ENCODE measurements at places on chromosomes 5 and 9.
A peak's percentile ranks its signal among the peaks of the same experiment; 100 is the strongest.

GRCh38 chr5:145531038-145531734, 304.0 kb downstream of the PRELID2 start:
- DNase-seq = peak; percentile 4

GRCh38 chr9:124242331-124243194, 15.2 kb upstream of the NEK6 start:
- no peak for DNase-seq

DNA sequence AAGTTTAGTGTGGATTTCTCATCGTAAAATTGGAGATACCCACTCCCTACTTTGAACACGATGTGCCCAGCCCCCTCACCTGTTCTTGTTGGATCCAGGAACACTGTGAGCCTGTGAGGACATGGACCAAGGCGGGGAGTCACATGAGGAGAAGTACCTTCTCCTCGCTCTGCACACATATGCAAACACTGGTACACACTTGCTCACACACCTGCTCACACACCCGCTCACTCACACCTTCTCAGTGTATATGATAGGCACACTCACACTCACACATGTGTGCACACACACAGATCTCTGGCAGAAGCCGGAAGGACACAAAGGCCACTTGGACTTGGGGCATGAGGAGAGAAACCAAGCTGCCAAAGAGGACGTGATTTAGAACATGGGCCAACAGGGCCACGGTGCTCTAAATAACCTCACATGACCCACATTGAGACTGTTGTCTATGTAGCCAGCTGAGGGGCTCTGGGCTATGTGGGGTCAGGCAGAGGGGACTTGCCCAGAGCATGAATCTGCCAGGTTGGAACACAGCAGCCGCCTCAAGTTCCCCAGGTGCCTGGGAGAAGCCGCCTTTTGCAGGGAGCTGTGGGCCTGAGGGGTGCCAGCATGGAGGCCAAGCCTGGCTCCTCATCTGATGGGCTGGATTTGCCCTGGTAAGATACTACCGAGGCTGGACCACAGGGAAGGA, 283.0 kb upstream of the IRX4 start:
- DNase-seq = no peak

GRCh38 chr5:170541146-170541769, 37.4 kb downstream of the KCNIP1 start:
- no peak for DNase-seq

- no peak for DNase-seq
Measured at GRCh38 chr5:80905405-80905804, 54.8 kb upstream of the RASGRF2 start.

All from COLO829 (cell line).